ENCODE measurements at places on chromosomes 2 and 18. TPM values are rescaled to one million over a fixed set of nuclear protein-coding genes. Genes with fewer than 3 reads are reported as not detected.

DNA sequence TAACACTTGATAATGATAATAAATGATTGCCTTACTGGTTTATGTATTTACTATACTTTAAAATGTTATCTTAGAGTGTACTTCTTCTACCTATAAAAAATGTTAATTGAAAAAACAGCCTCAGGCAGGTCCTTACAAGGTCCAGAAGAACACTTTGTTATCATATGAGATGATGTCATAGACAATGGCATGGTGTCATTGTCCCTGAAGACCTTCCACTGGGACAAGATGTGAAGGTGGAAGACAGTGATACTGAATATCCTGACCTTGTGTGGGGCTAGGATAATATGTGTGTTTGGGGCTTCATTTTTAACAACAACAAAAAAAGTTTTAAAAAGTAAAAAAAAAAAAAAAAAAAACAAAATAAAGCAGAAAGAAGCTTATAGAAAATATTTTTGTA lies 342.2 kb upstream of the KYNU start:
- no peak for DNase-seq

- DNase-seq: no peak
Observed at GRCh38 chr2:25176541-25177181, 8.3 kb upstream of the POMC start.

DNA sequence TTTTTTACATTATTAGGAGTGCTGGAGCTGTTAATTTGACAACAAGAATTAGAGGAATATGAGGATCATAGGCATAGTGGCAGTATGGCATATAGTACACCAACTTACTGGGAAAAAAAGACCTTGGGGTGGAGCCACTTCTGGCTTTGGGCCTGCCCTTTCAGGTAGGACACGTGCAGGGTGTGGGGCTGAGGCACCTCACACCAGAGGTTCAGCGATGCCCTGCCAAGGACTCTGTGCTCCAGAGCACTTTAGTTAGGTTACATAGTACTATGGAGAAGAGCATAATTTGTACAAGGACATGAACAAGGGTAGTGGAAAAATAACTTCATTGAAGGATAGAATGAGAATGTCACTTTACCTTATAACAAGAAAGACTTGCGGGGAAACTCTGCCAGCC lies 77.1 kb upstream of the CD302 start:
- no peak for DNase-seq

GRCh38 chr2:183028108-183028507 lies 10.1 kb downstream of the NCKAP1 start:
- no peak for DNase-seq

- peak; percentile 12 for DNase-seq
Observed at GRCh38 chr2:96553176-96553956, 16.8 kb downstream of the ARID5A start.

- DNase-seq: no peak
Observed at GRCh38 chr2:74551530-74551929, 2.2 kb downstream of the LOXL3 start.

DNA sequence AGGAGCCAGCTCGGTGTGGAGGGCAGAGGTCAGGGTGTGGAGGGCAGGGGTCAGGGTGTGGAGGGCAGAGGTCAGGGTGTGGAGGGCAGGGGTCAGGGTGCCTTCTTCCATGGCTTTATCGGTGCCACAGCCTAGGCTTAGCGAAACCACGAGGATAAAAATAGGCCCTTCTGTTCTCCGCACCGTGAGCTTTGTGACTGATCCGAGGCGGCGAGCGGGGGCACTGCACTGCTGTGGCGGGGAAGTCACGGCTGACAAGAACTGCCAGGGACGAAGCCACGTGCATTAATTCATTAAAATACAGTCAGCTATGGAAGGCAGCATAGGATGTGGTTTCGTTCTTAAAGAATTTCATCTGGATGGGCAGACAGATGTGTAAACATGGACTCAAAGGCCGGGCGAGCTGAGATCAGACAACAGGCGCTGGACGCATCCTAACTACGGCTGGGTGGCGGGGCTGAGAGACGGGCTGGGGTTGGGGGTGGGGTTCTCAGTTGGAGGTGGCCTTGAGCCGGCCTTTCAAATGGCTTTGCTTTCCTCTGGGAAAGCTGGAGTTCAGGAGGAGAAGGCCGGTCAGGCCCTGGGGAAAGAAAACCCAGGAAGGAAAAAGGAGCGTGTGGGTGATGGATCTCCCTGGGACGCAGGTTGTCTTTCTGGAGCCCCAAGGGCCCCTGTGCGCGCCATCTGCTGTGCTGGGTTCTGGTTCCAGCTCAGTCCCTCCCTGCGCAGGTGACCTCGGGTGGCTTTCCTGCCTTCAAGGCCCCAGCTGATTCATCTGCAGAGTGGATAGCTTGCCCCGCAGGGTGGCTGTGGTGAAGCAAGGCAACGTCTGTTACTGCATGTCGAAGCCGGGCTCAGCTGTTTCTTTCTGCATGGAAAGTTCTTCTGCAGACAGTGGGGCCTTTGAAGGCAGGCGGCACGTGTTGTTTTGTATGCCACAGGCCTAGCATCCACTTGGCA lies 958 bp upstream of the ALLC start:
- no peak for DNase-seq

Gene PTPN2
- total RNA-seq: 38.7 TPM

Gene DSG2
- 98.0 TPM for total RNA-seq

Gene ABCG5
- not detected for total RNA-seq

Gene C1GALT1C1L
- total RNA-seq: 0.38 TPM
